Activated T-cell treated with anti-CD3 and anti-CD28 coated beads, Interleukin-2, amount 50 U/mL, for 72 hours (primary cell): ENCODE measurements at places on chromosomes 7 and 10. TPM values are rescaled to one million over a fixed set of nuclear protein-coding genes. Genes with fewer than 3 reads are reported as not detected.

FEZF1 gene
- not detected for total RNA-seq

SEC31B gene
- 76.5 TPM for total RNA-seq

DNA sequence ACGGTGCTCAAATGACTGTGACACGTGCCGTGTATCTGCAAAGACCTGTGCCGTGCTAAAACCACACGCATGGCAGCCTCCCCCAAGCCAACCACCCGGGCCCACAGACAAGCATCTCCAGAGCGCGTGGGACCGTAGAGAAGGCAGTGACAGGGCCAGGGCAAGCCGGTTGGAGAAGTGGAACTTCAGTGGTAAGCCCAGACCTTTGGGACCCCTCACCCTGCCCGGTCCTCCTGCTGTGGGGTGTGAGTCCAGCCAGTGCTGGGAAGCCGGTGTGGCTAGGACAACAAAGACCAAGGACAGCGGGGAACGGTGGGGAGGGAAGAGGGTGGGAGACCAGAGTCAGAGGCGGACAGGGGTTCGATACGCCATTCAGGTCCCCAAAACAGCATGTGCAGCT lies 476.2 kb downstream of the DNAJB6 start:
- DNase-seq: no peak

GRCh38 chr7:519484-520390 lies at the start of gene PDGFA:
Gene PDGFA (minus strand): TSS chr7:519846. CDS start chr7:519001, 845 bp downstream.
- DNase-seq: peak; percentile 56
